ENCODE measurements at places on chromosomes 7 and 10.

GRCh38 chr10:86091216-86091615, 275.4 kb downstream of the GRID1 start:
- no peak for DNase-seq

DNA sequence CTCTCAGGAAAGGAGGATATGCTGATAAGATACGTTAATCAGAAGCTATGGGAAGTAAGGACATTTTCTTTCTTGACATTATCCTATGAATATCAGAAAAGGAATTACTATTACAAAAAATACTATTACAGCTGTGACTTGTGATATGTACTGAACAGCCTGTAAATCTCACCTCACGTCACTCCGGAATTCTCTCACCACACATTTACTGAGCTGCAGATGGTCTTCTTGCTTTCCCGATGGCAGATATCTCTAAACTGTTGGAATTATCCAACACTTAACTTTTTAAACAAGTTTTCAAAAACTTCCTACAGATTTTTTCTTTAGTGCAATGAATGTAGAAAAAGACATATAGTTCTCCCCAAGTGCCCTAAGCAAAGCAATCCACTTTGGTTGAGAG, 313.4 kb downstream of the GPR37 start:
- DNase-seq: no peak

DNA sequence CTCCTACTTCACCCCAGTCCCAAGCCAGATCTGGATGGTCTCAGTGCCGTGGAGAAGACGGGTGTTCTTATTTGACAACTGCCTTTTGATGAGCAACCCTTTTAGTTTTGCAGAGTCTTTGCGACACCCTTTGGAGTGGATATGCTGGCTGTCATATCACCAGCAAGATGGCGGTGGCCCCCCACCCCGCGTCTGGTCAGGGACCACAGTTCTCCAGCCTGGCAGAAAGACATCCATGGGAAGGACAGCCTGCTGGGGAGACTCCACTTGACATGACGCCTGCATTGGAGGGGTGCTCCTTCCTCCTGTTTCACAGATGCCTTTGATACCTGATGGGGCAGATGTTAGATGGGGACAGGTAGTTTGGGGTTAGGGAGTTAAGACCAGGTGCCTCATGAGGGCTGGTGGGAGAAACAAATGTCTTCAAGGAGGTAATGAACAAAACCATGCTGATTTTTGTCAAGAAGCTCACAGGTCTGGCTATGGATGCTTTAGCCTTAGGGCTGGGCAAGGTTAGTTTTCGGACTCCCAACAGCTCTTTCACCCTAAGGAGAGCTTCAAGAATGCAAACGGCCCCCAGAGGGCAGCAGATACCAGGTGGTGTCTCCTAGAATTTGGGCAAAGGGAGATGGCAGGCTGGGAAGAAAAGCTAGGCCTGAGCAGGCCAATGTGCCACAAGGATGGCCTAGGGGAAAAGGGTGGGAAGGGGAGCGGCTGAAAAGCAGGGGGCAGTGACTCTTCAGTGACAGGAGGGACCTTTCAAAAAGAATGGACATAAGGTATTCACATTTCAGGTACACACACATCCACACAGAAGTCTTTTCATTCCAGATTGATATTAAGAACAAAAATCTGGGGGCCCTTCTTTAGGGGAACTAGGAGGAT, 95.2 kb downstream of the CLEC2L start:
- DNase-seq: peak; percentile 60

DNA sequence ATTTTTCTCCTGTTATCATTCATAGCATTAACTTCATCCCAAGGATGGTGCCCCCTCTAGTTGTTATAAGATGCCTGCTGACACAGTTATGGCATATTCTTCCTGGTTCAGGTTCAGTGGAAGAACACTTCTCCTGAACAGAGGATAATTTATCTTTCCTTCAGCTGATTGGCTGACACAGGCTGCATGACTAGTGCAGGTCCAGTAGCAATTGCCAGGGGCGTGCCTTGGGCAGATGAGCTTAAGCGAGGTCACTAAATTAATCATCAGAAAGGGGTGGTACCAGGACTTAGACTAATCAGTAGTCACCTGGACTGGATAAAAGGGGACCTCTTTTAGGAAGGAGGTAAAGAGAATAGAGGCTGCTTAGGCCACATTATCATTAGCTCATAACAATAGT, 42.3 kb downstream of the BZW2 start:
- peak; percentile 25 for DNase-seq

DNA sequence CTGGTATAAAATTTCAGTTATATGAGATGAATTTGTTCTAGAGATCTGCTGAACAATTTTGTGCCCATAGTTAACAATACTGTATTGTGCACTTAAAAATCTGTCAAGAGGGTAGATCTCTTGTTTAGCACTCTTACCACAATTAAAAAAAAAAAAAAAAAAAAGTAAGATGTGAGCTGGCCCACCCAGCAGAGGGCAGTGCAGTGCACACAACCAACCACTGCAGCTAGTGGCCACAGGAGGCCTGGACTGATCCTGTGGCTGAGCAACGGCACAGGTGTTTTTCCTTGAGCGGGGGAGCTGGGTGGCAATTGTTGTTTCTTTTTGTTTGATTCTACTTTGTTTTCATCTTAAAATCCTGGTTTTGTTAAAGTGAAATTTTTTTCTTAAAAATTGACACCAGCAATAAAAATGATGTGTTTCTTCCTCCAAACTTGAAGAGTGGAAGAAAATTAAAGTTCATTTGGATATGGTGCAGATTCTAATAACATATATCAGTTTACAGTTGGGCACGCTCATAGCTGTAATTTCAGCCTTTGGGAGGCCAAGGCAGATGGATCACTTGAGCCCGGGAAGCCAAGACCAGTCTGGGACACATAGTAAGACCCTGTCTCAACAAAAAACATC, 171.1 kb upstream of the TBX20 start:
- DNase-seq: peak; percentile 69
